Stimulated activated CD4-positive, alpha-beta T cell treated with anti-CD3 and anti-CD28 coated beads, Interleukin-1b, Interleukin-23, amount 100 ng/mL, for 4 hours (primary cell): ENCODE measurements at places on chromosomes 4 and X.

- no peak for DNase-seq
These were observed 850.6 kb downstream of the CENPC start for GRCh38 chr4:66694739-66695138.

DNA sequence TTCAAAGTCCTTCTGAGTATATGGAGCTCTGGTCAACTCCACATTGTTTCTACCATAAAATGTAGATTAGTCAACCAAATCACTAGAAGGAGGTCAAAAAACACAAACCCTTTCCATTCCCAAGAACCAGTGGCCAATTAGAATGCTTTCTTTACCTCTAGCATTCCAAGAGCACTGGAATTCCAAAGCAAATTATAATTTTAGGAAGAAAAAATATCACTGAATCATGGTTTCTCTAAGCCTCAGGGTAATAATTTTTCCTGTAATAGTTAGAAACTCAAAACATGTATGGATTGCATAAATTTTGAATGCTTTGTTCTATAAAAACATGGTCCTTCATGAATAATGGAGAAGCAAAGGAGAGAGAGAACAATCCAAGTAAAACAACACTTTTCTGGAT lies 39.5 kb downstream of the LEF1 start:
- DNase-seq: no peak

GRCh38 chrX:99001286-99001685 lies 1408.8 kb downstream of the PCDH19 start:
- DNase-seq: no peak

DNA sequence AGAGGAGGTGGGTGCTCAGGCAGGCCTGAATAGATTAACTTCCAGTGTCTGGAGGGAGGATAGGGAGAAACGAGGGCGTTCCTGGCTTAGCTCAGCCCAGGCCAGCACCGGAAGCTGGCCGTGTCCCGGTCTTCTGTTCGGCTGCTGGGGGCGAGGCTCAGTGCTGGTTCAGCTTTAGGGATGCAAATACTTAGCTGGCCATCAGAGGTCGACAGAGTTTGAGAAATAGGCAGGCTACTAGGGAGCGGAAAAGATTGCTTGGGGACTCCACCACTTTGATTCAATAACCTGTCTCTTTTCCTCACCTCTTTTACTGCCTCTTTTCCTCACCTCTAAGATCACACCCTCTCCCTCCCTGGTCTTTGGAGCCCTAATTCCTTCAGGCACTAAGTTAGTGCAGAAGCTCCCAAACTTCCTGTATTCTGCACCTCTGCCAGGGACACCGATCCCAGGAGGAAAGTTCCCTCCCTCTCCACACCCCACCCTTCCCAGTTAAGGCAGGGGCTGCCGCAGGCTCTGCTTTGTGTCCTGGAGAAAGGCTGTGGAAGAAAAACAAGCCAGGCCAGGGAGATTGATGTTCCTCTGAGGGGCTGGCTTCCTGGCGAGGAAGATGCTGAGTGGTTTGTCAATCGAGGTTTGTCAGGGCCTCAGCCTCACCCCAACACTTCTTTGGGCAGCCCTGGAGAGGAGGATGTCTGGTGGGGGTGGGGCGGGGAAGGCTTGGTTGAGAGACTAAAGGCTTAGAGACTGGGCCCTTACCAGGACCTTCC lies 6.0 kb upstream of the EFNB1 start:
- no peak for DNase-seq

DNA sequence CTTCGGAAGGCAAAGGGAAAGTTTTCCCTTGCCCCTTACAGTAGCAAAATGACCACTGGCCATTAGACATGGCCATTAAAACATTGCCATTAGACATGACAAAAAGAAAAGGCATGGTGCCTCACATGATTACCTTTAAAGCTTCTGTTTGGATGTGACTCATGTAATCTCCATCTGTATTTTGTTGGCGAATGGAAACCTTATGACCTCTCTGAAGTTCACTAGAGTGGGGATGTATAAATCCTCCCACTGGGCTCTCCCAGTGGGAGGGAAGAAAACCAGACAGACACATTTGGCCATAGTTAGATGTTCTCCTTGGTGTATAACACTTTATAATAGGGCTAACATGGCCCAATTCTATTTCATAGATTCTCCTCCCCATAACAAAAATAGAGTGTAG lies 152.6 kb downstream of the MAGEB17 start:
- DNase-seq: no peak

GRCh38 chrX:2708021-2708420 lies 16.9 kb downstream of the CD99 start:
- no peak for DNase-seq

DNA sequence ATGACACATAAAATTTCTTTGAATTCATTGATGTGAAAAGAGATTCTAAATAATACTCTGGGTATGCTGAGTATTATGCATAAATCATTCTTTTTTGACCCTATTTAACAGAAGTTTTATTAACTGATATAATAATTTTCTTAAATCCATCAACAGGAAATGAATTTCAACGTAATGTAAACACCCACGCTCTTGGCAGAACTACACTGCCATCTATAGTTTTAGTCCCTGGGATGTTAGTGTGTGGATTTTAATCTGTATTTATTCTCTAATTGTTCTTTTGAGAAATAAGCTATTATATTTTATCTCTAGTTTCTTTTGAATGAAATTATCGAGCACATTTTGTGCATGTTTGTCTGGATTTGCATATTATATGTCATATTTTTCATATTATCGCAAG lies 666.8 kb upstream of the NDST4 start:
- no peak for DNase-seq

GRCh38 chrX:2875798-2876399 lies 47.2 kb downstream of the GYG2 start:
- DNase-seq: no peak

- DNase-seq: no peak
These were observed 14.7 kb upstream of the ATP8A1 start for GRCh38 chr4:42671431-42672194.

- DNase-seq: no peak
These were observed 1508.9 kb downstream of the STIM2 start for GRCh38 chr4:28369499-28369898.

- DNase-seq: no peak
These were observed 102.6 kb upstream of the SCML1 start for GRCh38 chrX:17634542-17635207.

- no peak for DNase-seq
These were observed 59.0 kb upstream of the C1QTNF7 start for GRCh38 chr4:15368856-15369255.

DNA sequence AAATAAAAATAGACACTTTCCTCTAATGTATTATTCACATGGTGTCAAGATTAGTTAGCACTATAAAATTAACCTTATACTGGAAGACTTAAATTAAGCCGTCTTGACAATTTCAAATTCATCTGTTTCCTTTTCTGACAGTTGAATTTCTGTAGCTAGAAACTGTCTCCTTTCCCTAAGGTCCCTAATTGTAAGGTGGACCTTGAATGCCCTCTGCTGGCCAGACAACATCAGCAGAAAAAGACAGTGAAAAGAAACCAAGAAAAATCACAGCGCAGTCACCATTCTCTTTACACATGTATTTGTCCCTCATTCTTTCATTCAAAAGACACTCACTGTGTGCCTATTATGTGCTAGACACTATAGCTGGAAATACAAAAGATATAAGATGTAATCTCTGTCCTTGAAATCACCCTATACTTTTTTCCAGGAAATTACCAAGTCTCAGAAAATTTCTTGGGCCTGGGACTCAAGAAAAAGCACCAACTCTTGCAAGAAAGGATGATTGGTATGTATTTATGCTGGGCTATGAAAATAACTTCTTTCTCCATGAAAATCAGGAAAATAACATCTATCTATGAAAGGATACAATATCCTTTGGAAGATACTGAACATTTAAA lies 32.7 kb upstream of the AMBN start:
- DNase-seq: peak; percentile 1

DNA sequence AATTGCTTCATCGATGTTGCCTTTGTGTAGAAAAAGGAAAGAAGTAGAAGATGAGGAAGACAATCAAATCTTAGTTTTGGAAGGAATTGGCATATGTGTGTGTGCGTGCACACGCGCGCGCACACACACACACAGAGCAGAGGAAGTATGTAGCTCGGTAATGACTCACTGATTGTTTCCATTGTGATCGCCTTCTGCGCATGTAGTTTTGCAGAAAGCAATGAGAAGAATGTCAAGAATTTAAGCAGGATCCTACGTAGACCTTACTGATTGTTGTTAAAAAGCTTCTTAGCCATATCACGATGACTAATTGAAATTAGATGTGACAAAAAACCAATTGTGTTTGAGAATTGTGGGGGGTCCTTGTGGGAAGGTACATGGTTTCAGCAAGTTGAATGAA lies 12.8 kb upstream of the LIMCH1 start:
- DNase-seq: no peak

GRCh38 chr4:94390804-94391410 lies 48.3 kb upstream of the HPGDS start:
- no peak for DNase-seq

DNA sequence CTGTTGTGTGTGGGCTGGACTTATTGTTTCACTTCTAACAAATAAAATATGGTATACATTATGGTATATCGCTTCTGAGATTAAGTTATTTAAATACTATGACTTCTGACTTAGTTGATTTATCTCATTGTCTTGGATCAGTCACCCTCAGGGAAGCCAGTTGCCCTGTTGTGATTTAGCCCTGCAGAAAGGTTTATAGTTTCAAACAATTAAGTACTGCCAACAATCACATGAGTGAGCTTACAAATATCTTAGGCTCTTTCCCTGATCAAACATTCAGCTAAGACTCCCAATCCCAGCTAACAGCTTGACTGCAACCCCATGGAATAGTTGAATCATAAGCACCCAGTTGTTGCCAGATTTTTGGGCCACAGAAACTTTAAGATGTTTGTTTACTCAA lies 85.4 kb downstream of the MAGEC1 start:
- no peak for DNase-seq
